A172 (cell line): ENCODE measurements at places on chromosomes 4 and X.

DNA sequence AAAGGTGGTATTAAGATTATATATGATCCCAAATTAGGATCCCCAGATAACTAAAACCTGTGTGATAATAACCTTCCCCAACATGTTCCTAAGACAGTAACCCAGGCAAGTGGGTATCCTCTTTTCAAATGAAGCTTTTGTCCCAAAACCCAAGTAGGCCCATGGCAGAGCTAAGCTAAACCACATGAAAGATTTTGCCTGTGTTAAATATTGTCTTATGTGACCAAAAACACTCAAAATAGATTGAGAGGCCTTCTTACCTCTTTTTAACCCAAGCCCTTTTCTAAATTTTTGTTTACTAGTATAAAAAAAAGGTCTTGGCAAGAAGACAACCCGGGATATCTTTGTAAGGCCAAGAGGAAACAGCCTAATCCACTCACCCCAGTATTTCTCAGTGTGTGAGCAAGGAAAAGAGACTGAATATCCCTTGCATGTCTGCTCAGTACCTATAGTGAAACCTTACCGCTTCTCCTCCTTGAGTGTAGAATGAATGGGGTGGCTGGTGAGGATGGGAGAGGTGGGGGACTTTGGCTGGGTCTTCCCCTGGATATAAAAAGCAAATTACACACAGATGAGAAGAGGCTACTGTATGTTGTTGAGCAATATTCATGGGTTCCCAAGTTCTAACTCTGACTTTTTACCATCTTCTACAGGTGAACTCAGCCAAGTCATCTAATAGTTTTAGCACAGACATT lies 188.8 kb upstream of the BMP3 start:
- no peak for DNase-seq

DNA sequence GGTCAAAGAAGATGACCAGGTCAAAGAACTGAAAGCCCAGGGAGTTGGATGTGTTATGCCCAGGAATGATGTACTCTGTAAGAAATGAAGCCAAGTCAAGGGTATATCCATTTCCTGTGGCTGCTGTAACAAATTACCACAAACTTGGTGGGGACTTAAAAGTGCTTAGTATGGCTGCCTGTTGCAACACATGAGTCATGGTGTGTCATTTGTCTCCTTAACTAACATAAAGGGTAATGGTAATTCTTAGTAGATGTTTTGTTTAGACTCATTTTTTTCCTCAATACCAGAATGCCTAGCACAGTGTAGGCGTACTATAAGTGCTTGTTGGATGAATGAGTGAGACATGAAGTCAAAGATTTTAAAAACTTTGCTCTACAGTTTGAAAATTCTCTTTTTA lies 45.7 kb downstream of the SYTL5 start:
- DNase-seq, result peak; percentile 85

- no peak for DNase-seq
These were observed 95.1 kb downstream of the GPM6A start for GRCh38 chr4:175716961-175717360.

DNA sequence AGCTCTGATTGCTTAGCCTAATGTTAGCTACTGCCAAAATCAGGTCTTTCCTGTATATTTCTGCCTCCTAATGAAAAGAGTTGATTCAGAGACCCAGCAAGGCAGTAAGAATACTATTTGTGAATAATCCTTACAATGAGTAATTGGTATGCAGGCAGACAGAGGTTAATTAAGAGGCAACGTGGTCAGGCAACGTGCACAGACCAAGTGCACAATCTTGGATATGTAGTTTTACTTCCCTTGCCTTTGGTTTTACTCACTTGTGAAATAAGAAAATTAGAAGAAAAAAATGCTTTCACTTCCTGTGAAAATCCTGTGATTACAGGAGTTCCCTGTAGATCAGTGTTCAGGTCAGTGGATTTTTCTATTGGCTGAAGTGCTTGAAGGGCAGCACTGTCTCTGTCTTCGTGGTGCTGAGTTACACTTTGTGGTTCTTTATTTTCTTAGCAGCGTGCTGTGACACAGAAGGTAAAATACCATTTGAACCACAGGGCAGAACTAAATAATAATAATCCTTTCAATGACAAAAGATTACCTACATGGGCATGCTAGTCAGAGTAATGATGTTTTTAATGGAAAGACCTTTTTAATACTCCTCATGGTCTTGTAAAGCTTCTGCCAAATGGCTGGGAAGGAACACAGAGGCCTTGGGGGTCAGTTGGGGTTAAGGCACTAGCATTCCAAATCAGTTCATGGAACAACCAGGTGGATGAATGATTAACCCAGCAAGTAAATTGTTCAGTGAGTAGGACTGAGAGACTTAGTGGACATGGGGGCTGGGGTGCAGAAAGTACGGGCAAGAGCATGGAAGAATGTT lies 430.9 kb downstream of the MAPK10 start:
- DNase-seq, result peak; percentile 9

DNA sequence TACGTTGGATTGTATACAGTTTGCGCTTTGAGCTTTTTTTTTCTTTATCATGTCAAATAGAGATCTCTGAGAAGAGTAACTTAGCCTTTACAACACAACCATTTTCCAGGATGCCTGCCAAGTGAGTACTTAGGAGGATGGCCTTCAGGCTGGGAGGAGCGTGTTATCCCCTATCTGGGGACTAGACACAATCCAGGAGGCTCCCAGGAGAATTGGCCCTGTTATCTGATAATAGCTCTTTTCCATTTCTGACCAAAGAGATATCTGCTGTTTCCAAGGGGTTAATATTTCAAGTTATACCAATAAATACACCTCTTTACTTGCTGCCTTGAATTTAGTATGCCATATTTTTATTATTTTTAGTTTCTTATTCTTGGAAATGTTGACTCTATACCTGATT lies 169.5 kb upstream of the SMARCAD1 start:
- peak; percentile 13 for DNase-seq

- DNase-seq, result peak; percentile 64
These were observed 127.2 kb downstream of the ARHGEF9 start for GRCh38 chrX:63657821-63658220.

DNA sequence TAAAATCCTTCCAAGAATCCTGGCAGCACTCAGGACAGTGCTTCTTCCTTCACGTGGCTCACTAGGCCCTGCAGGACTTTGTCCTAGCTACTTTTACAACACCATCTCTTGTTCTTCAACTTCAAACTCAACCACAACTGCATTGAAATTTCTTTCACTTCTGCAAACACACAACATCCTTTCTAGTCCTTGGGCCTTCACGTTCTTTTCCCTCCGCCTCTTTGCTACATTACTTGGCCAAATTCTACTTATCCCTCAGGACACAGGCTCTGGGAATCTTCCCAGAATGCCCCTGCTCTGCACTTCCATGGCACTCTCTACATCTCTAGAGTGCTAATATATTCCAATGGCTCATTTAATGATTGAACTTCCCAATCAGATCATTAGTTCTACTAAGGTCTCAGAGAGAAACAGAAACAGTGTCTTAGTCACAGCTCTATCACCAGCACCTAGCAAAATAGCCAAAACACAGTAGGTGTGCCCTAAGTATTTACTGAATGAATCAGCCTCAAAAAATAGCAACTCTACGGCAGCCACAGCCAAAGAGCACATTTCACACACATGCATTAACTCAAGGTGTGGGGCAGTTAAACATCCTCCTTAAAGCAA lies 73.3 kb downstream of the MANBA start:
- DNase-seq, result peak; percentile 71

- no peak for DNase-seq
These were observed 252.3 kb upstream of the WDFY3 start for GRCh38 chr4:85218756-85219155.

DNA sequence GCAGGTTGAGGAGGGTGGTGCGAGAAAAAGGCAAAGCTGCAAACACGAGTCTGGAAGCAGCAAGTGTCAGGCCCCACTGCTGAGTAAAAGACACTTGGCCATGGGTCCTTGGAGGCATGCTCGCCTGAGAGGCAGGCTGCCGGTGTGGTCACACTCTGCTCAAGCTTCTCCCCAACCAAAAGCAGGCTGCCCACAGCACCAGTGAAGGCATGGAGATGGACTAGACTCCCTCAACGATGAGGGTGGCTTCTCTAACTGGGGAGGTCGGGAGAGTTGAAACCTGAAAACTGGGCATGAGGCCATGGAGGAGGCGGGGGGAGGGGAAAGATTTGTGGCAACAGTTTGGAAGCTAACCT lies 86.5 kb downstream of the ATG4A start:
- DNase-seq, result no peak

- no peak for DNase-seq
These were observed 757.8 kb upstream of the HS3ST1 start for GRCh38 chr4:12186526-12186925.

GRCh38 chr4:73763877-73764276 lies 23.5 kb downstream of the CXCL8 start:
- no peak for DNase-seq

GRCh38 chrX:154732421-154733065 lies 18.3 kb downstream of the GAB3 start:
- DNase-seq, result no peak

GRCh38 chr4:56723659-56724230 lies 42.6 kb upstream of the HOPX start:
- no peak for DNase-seq

DNA sequence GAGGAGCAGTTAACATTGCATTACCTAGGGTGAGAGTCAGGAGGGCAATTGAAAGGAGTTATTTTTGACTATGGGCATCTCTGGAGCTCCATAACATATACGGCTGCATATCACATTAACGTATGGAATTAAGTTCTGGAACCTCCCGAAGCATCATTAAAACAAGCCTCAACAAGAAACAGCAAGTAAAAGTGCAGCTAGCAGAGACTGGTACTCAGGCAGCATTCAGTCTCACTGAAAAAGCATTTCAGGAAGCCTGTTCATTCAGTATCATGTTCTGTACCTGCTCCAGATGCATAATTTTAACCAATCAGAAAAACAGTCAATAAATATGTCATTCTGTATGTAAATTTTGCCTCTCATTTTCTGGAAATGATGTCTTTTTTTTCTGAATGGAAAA lies 299.6 kb downstream of the EPHA5 start:
- DNase-seq, result no peak

DNA sequence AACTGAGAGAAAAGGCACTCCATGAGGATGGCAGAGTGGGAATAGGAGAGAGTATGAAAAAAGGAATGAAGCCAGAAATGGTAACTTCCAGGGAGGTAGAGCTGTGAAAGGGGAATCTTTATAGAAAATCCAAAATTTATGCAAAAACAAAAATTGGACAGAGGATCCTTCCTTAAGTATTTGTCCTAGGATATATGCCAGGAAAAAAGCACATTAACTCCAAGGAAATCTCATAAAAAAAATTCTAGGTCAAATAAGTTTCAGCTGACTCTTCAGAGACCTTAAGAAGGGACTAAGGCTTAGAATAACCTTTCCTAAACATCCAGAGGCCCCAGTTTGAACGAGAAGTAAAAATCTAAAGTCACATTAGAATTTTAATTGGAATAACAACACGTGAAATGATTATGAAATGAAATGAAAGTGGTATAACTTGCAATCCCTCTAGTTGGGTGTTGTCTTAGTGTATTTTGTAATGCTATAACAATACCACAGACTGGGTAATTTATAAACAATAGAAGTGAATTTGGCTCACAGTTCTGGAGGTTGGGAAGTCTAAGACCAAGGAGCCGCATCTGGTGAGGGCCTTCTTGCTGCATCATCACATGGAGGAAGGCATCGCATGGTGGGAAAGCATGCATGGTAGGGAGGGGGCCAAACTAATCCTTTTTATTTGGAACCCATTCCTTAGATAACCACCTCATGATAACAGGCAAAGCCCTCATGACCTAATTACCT lies 145.4 kb upstream of the RXFP1 start:
- DNase-seq, result no peak

- DNase-seq, result no peak
These were observed 98.0 kb downstream of the NAA11 start for GRCh38 chr4:79227860-79228259.

DNA sequence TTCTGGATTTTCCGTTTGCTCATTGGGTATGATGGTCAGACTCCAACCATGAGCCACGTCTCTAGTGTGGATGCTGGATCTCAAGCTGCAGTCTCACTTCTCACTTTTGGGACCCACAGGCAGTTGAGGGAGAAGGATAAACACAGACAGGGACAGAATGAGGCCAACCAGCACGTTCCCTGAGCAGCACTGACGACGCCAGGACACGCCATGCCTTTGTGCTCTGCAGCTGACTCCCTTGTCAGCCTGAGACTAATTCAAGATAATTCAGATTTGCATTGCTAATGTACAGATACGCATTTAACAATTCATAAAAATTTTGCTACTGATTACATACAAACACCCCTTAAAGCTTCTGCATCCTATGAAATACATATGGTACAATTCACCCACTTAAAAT lies 106.5 kb downstream of the FAM193A start:
- no peak for DNase-seq

DNA sequence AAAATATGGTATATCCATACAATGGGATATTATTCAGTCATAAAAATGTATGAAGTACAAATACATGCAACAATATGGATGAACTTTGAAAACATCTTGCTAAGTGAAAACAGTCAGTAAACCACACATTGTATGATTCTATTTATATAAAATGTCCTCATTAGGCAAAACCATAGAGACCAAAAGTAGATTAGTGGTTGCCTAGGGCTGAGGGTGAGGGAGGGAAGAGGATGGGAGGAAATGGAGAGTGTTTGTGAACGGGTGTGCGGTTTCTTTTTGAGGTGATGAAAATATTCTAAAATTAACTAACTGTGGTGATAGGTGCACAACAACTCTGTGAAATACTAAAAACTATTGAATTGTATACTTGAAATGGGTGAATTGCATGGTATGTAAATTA lies 29.6 kb downstream of the TEX11 start:
- DNase-seq, result no peak

DNA sequence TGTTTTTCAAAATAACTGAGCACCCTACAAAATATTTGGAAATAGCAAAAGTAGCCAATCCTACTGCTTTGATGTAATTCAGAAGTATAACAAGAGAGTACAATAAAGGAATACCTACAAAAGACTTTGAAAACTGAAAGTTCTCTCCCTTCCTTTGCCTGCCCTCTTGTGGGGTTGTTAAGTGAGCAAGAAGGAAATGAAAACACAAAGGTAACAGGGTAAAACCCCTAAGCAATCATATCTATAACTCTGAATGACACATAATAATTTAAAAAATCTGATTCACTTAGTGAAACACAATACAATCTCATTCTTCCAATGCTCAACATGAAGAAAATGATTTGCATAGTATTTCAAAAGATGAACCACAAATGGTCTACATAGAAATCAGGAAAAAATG lies 98.2 kb downstream of the FRYL start:
- DNase-seq, result no peak

DNA sequence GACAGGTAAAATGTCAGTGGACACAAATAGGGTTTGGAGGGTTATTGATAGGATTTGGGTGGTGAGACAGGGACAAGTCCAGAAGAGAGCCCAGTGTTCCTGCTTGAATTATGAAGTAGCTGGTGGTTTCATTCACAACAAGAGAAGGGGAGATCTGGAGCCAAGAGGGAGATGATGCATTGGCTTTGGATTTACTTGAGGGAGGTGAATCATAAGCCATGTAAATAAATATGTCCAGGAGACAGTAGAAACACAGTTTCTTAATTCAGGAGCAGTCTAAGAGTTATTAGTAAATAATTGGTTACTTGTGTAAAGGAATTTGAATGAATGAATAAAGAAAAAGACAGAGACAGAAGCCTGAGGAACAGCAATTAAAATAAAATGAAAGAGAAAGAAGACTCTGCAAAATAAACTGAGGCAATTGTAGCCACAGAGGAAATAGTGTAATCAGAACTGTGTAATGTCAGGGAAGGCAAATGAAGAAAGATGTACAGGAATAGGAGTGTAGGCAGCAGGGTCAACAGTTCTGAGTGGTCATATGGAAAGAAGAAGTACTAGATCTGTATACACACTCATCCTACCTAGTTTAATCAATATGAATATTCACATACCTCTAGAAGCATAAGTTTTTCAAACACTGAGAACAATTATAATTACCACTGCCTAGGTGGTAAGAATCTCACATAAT lies 50.2 kb upstream of the CXCL8 start:
- DNase-seq, result no peak
